Coronary artery (tissue), 2 donors: ENCODE measurements at places on chromosomes 4 and X.
A peak's percentile ranks its signal among the peaks of the same experiment; 100 is the strongest.

GRCh38 chrX:69128588-69128987, 36.7 kb downstream of the PJA1 start:
- no peak for DNase-seq

DNA sequence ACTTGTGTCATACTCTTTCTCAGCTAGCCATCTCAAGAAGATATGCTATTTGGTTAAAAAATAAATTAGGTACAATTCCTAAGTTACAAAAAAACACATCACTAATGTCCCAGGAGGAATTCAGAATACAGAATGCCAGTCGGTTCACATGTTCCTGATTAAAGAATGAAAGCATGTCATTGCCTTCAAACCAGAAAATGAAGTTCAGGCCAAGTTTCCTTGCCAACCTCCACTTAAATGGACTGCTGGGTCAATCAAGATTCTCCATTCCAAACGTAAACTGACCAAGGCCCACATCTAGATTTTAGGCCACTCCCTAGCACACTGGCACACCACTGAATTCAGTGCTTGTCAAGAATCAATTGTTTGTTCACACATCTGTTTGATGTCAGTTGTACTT, 6.5 kb downstream of the PIGA start:
- no peak for DNase-seq

DNA sequence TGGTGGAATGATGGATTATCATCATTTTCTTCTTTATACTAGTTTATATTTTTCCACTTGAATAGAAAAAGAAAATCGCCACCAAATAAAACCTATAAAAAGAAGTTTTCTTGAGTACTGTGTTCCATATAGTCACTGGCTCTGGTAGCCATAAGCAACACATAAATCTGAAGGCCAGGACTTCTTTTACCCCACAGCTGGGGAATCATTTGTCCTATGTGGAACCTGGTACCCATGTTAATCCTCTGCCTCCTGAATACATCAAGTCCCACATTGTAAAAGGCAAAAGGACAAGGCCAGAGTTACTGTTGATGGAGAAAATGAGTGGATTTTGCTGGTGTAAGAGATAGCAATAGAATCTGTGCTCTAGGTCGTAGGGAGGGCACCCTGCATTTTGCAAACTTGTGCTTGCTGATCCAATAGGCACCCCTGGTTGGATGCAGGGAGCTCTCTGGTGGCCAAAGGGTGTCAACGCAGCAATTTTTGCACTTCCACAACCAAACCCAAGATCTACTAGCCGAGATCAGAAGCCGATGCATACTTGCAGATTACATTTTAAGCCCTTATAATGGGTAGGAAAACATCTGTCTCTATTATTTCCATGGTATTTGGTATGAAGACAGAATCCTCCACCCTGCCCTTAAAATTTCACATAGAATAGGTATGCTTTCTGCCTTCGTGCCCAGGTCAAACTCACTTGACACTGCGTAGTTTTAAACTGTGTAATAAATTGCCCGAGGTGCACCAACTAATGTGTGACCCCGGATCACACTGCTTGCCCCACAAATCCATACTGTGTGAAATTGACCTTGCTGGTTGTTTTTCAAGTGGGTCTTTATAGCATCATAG, 146.2 kb upstream of the SCML1 start:
- no peak for DNase-seq

GRCh38 chr4:5785806-5786680, 75.0 kb downstream of the EVC start:
- no peak for DNase-seq

GRCh38 chr4:7103607-7104365, 35.9 kb upstream of the GRPEL1 start:
- DNase-seq, result peak; percentile 91

- DNase-seq, result no peak
Measured at GRCh38 chr4:1772853-1773538, 20.1 kb upstream of the FGFR3 start.

DNA sequence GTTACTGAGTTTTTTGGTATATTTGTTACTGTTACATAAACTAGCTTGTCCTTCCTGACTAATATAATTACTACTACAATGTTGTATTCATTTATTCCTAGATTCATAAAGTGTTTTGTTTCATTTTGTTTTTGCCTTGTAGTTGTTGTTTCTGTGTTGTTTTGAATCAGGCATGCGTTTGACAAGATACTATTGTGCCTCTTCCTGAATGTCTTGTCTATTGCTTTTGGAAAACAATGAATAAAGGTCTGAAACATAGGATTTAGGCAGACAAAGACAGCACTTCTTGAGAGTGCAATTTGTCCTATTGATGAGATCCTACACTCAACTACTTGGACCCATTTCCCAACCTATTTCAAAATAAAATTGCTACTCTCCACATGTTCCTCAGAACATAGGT, 630.4 kb upstream of the BOD1L1 start:
- DNase-seq, result no peak
